ENCODE measurements at places on chromosomes 5 and 9.

DNA sequence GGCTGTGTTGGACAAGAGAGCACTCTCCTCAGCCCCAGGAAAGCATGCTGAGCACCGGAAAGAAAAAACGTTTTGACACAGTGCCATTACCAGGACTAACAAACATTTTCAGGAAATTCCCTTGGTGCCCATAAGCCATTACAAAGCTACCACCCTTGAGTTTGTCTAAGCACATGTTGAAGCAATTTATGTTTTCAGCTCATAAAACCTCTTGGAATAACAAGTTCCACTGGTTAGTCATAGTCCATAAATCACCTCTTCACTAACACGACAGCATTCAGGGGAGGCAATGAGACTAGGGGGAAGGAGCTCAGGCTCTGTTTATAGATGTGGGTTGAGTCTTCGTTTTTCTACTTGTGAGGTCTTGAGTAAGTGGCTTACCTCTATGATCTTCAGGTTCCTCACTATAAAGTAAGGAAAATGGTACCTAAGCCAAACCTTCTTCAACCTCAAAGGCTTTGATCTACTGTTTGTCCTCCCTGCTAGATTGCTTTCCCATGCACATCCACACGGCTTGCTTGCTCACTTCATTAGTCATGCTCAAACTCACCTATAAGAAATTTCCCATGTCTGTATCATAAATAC, 65.4 kb downstream of the DRD1 start:
- peak; percentile 12 for DNase-seq

GRCh38 chr9:127524373-127524772, 73.1 kb downstream of the LRSAM1 start:
- DNase-seq: peak; percentile 51

- no peak for DNase-seq
These were observed 598 bp upstream of the KIAA1191 start for GRCh38 chr5:176362233-176362490.

DNA sequence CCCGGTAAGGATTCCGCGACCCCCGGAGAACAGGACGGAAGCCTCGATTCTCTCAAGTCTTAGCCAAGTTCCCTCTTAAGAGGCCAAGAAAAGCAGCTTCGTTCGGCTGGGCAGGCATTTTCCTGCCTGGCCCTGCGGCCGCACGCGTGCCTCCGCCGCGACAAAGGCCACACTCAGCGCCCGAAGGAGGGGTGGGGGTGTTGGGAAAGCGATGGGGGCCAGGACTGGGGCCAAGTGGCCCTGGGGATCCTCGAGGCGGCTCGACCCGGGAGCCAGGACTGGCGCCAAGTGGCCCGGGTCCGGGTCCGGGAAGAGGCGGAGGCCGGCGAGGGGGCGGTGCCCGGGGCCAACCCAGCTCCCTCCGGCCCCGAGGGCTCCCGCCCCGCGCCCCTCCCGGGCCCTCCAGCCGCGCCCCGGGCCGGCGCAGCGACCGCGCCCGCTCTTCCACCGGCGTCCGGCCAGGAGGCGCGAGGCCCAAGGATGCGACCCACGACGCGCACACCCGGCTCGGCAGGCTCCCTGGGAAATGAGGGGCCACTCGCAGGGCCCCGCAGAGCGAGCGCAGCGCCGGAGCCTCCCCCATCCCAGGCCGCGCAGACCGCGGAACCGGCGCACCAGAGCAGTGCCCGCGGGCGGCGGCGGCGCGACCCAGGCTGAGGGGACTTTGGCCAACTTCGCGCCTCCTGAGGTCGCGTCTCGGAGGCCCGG, 756 bp downstream of the VAV2 start:
- DNase-seq: no peak

GRCh38 chr9:105842023-105842644, 147.8 kb downstream of the TMEM38B start:
- peak; percentile 51 for DNase-seq

DNA sequence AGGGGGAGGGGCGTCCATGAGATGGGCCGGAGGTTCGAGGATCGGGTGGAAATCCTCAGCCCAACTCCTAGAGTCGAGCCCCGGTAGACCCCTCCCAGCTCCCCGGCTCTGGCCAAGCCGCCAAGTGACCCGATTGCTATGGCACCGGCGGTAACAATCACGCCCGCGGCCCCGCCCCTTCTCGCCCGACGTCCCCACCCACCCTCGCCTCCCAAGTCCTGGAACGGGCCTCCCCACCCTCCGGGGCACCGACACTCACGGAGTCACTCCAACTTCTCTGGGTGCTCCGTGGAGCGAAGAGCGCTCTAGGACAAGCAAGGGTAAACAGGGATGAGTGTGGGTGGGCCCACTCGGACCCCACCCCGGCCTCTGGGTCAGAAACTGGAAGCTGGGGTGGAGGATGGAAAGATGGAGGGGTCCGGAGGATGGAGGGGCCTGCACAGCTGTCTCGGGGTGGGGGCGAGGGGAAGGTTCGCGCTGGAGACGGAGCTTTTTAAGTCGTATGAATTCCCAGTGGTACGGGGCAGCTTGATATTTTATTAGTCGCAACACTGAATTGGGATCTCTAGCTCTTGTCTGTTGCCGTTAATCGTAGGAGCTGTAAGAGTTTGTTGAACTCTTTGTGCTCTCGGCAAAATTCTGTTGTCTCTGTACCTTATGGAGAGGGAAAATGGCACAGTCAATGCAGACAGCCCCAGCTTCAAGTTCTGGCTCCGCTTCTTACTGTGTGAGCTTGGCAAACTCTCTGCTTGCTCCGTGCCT, at the start of gene SPACA9:
SPACA9 (plus strand) TSS at position 204 of the 762 bp plus-strand sequence. CDS start 5,050 bp downstream, outside the sequence.
- DNase-seq: peak; percentile 88

DNA sequence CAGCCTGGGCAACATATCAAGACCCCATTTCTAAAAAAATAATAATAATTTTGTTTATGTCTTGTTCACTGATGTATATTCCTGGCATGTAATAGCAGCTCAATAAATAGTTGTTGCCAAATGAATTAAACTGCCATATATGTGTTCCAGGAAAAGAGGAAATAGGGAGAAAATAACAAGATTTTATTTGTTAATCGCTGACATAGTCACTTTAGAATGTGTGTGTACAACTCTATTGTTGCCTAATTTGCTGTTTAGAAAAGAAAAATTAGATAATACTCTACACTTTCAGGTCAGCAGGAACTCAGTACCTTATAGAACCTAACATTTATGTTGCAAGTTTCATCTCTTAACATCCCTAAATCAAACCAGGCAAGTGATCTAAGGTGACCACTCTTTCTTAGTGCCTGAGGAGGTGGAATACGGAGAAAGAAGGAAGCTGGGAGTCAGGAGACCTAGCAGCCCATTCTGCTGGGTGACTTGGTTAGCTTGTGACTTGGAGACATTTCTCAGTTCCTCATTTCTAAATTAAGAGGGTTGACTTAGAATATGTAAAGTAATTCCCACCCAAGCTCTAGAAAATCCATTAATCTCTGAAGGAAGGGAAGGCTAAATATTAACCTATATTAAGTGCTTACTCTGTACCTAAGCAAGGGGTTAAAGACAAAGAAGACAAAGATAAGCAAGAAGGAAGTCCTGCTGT, 110.3 kb upstream of the IQGAP2 start:
- no peak for DNase-seq

GRCh38 chr5:141696431-141696830, 14.4 kb upstream of the ARAP3 start:
- DNase-seq: no peak

DNA sequence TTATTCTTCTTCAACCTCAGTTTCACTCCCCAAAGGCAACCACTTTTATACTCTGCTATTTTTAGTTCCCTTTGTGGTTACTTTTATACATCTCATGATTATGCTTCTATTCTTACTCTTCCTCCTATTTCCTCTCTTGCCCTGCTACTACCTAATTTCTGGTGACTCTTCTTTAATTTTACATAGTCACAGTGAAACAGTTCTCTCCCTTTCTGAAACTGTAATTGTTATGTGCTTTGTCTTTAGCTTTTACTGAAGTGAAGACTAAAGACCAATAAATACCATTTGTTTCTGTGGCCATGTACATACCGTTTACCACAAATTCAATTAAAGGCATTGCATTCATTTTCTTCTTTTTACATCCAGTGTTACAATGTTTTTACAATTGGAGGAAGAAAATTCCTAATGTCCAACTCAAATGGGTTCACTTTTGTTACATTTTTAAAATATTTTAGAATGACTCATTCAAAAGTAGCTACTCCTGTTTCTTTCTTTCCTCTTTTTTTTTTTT, 410.6 kb downstream of the PSAT1 start:
- peak; percentile 47 for DNase-seq

DNA sequence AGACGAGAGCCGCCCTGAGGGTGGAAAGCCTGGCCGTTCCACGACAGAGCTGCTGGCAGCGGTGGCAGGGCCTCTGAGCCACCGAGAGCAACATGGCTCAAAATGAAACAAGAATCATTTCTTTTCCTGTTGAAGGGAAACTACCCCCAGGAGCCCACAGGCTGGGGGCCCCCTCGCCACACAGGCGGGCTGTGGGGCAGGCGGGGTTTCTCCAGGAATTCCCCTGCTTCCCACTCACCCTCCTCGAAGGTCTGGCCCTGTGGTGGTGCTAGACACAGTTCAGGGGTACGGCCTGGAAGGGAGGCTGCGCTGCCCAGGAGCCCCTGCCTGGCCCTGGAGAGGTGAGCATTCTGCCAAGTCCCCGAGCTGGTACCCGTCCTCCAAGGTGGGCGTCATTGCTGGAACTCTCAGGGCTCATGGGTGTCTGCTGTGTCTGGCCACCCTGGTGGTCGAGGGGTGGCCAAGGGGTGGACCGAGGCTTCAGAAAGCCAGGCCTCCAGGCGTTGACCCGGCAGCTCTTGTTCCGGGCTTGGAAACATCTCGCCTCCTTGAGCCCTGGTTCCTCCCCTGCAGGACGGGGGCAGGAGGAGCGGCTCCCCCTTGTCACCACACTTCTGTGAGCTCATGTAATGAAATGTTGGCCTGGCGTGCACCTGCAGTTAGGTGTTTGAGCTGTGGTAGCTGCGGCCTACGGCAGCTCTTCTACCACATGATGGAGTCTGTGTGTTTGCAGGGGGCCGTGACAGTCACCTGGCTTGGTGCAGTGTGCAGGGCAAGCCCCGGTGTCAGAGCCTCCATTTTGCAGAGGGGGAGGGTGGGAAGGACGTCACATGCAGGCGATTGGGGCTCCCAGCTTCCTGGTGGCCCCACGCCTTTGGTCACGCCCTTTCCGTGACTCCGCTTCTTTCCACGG, 65.3 kb downstream of the RXRA start:
- DNase-seq: no peak

GRCh38 chr9:13023498-13023897, 248.7 kb downstream of the LURAP1L start:
- no peak for DNase-seq

DNA sequence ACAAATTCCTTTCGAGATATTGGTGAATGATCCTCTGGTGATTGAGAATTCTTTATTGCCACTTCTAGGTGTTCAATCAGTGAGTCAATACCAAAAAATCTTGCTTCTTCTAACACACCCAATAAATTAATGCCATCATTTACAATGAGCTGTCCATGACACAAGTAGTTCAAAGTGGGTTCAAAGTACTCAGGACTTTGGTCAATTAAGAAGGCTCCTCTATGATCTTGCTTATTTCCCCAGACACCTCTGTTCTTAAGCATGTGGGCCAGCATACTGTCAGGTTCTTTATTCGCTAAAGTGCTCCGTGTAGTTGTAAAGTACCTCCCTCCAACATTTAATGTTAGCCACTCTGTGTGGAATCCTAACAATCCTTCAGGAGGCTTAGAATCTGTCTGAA, 127.1 kb downstream of the WDR70 start:
- no peak for DNase-seq

- DNase-seq: no peak
These were observed 688.4 kb downstream of the PTPRD start for GRCh38 chr9:9924376-9924775.

- DNase-seq: no peak
These were observed 983 bp downstream of the RCL1 start for GRCh38 chr9:4793459-4794395.

- peak; percentile 92 for DNase-seq
These were observed at the start of gene SQSTM1 for GRCh38 chr5:179820483-179821297. Gene SQSTM1 (plus strand): TSS chr5:179820905. CDS start chr5:179820937, 32 bp downstream.

DNA sequence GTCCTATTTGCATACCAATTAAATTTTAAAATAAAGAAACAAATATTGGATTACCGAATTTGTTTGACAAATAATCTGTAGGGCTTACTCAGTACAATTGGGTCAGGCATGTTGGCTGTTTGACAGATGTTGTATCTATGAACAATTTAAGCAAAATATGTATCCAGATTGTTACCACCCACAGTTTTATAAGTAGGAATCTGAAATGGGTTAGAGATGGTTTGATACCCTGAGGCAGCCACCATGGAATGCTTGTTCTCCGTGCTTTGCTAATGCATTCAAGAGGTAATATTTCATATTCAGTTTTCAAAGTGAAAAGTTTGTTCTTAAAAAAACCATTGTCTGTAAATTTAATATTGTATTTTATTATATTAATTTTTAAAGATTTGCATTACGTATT, 285.1 kb upstream of the ARRDC3 start:
- DNase-seq: no peak

- DNase-seq: no peak
These were observed 9.3 kb upstream of the CCL21 start for GRCh38 chr9:34719021-34719768.

DNA sequence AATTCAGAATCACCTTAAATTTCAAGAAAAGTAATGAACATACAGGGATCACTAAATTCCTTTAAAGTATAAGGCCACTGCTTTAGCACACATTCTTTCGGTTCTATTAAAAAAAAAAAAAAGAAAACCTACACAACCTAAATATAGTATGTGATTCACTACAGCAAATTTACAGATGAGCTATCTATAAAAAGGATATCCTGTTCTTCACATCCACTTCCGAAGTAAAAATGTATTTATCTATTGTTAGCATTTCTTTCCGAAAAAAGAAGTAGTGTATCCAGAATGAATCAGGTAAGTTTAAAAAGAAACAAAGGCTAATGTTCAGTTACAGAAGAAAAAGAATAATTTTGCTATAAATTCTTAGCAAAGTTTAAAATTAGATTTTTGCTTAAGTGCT, 70.2 kb downstream of the ECPAS start:
- no peak for DNase-seq

DNA sequence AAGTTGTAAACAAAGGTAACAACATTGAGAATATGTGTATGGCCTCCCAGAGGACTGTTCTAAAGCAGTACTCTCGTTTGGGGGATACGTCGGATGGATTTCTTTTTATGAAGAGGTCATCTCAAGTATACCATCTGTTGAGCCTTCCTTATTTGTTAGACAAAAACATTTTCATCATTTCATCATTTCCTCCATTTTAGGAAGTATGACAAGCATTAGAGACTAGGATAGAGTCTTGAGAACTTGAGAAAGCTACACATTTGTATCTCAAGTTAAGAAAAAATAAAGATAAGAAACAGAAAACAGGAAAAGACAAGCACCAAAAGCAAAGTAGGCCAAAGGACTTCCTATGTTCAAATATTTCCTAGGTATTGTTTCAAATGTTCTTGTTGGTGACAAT, 307.0 kb downstream of the EFNA5 start:
- DNase-seq: no peak

DNA sequence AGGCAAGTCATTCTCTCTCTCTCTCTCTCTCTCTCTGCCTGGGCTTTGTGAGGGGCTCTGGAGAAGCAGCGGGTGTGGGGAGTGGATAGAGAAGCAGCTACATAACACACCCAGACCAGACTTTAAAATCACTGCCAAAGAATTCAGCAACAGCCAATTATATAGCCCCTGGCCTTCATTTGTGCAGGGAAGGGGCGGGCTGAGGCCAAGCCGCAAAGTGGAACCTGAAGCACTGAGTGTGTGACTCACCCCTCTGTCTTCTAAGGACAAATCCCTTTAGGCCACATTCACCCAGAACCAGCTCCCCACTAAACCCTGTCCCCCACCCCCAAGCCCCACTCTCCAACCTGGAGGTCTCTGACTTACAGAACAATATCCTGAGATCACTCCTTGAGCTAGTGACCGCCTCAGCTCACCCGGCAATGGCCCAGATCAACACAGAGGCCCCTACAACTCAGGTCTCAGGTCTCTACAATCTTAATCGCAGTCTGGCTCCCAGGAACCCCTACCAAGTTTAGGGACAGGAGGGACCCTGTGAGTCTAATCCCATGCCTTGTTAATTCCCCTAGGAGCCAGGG, 6.0 kb downstream of the B4GALT1 start:
- DNase-seq: peak; percentile 91

Data from AG08395 (cell line).